ENCODE measurements at places on chromosomes 3 and 15.

DNA sequence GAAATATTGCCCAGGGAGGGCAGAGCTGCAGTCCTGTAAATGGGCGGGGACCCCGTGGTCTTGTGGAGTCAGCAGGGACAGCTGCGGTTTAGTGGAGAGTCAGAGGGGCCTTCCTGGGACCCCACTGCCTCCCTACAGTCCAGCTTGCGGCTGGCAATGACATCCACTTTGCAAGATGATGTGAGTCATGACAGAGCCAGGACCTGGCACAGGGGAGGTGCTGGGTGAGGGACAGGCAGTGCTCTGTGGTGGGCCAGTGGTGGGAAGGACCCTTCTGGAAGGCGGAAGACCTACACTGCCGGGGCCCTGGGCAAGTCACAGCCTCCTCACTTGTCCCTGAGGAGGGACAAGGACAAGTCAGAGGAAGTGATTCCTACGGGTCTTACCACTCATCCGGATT, 17.8 kb downstream of the APBA2 start:
- no peak for DNase-seq

DNA sequence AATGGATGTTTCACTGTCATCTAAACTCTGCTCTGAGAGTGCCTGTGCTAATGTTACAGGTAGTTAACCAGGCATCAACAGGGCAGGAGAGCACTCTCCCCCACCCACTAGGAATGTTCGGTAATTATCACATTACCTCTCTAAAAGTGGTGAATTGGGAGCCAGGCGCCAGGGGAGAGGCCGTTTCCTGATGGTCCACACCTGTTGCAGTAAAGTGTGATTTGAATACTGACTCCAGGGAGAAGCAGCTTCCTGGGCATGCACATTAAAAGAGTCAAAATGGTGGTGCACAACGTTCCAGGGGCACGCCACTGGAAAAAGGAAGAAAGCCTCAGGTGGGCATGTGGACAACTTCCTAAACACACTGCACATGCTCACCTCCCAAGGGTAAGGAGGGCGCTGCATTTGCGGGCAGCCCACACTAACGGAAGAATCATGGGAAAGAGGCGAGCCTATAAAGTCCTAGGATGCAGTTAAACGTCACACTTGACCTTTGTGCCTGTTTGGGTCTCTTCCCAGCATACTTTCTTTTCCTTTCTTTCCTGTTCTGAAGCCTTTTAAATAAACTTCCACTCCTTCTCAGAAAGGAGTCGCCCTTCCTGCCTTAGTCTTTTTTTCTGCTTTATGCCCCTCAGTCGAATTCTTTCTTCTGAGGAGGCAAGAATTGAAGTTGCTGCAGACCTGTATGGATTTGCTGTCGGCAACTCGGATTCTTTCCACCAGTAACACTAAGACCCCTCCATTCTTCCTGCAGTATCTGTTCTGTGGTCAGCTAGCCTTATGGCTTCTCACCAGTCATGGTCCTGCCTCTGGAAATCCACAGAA, 28.9 kb upstream of the GPD1L start:
- DNase-seq: no peak

GRCh38 chr3:64084640-64085039, 61.3 kb upstream of the PSMD6 start:
- DNase-seq: no peak

DNA sequence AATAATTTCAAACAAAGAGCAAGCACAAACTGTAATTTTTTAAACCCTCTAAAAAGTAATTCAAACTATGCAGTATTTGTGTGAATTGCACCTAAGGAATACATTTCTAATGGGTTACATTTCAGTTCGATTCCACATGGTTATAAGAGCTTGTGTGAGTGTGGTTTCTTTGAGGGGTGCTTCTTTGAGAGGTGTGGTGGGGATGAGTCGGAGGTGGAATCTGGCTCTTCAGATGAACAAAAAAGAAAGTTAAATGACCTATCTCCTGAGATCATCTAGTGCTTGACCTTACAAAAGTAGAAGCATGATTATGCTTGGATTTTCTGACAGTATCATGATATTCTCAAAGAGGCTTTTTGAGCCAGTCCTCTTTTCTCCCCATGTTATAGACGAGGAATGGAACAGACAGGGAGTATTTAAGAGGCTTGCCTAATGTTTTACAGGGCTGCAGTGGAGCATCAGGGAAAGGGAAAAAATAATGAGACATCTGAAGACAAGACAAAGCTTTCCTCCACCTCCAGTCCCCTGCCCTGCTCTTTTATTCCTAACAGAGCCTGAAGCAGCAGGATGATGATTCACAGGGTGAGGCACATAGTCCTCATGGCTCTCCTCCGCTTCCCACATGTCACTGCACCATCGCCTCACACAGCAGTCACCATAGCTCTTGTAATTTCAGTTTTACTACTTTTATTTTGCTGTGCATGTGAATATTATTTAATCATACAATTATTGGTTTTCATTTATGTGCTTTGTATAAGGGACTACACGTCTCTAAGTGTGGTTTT, 82.0 kb downstream of the LYSMD4 start:
- DNase-seq: peak; percentile 6

- DNase-seq: peak; percentile 9
Observed at GRCh38 chr3:124627501-124627908, 102.7 kb upstream of the UMPS start.

DNA sequence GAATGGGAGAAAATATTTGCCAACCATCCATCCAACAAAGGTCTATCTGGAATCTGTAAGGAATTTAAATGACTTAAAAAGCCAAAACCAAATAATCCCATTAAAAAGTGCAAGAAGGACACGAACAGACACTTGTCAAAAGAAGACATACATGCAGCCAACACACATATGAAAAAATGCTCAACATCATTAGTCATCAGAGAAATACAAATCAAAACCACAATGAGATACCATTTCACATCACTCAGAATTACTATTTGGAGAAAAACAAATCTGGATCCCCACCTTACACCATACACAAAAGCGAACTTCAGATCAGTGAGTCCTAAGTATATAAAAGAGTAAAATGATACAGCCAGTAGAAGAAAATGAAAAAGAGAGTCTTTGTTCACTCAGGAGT, 58.6 kb upstream of the MNS1 start:
- peak; percentile 3 for DNase-seq

- no peak for DNase-seq
Observed at GRCh38 chr3:23741036-23741706, 64.6 kb upstream of the UBE2E1 start.

GRCh38 chr3:187165144-187165543, 25.8 kb upstream of the RPL39L start:
- peak; percentile 40 for DNase-seq

DNA sequence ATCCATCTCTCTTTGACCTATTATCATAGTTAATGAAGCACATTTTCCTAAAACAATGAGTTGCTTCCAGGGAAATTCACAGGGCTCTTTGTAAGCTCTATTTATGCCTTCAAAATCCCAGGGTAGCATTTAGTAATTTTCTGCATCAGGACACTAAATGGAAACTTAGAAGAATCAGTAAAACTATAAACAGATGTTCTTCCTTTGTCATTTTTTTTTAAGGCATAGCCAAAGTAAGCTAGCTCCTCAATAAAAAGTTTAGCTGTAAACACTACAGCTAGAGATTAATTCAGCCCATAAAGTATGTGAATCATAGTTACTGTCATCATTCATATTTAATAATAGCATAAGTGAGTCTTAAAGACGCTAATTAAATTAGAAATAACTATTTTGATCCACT, 79.3 kb downstream of the RPL22L1 start:
- no peak for DNase-seq

DNA sequence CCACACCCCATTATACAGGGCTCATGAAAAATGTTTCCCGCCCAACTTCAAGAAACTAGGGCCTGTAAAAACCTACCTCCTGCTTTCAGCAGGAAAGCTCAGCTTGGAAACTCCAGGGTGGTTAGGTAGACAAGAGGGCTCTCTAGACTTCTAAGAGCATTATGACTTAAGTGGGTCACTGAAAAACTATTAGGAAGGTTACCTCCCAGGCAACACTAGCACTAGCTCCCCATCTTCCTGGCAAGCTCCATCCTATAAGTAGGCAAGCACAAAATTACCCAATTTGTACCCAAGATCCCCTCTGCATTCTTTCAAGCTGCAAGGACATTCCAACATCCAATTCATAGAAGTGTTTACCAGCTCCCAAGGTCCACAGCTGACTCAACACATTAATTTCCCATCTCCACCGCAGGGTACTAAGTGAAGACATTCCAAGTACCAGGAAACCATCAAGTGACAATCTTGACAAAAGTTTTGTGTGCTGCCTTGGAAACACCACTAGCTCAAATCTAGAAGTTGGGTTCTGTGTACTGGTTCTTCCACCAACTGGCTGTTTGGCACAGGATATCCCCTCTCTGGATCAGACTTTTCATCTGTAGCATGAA, 46.9 kb downstream of the WNT5A start:
- no peak for DNase-seq

- DNase-seq: no peak
Observed at GRCh38 chr15:99598296-99598695, 32.5 kb downstream of the MEF2A start.

GRCh38 chr3:176765382-176765900, 431.8 kb downstream of the TBL1XR1 start:
- DNase-seq: no peak

DNA sequence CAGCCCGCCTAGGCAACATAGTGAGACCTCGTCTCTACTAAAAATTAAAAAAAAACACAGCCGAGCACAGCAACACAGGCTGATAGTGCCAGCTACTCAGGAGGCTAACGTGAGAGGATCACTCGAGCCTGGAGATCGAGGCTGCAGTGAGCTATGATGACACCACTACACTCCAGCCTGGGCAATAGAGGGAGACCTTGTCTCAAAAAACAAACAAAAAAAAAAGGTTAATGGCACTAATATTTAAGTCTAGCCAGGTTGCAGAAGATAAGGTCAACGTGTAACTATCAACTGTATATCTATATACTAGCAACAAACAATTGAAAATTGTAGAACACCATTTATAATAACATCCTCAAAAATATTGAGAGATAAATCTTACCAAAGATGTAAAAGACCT, 75.1 kb downstream of the MYO9A start:
- DNase-seq: no peak

- no peak for DNase-seq
Observed at GRCh38 chr3:47641739-47642138, 63.1 kb upstream of the CSPG5 start.
